ENCODE measurements at places on chromosomes 16 and 17.

DNA sequence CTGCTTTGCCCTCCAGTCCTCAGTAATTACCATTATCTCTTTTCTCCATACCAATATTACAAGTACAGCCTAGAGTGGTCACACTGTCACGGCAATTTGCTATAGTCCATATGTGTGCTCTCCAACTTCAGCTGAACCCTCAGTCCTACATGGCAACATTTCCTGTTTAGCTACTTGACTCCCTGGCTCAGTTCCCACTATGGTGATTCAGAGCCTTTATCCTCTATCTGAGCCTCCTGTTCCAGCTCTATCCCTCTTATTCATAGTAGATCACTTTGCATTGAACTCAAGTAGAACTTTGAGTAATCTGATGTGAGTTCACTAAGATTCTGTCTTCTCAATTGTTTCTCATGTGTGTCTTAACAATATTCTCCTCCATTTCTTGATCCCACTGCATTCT is 43.7 kb upstream of the GOSR1 start:
- no peak for DNase-seq

DNA sequence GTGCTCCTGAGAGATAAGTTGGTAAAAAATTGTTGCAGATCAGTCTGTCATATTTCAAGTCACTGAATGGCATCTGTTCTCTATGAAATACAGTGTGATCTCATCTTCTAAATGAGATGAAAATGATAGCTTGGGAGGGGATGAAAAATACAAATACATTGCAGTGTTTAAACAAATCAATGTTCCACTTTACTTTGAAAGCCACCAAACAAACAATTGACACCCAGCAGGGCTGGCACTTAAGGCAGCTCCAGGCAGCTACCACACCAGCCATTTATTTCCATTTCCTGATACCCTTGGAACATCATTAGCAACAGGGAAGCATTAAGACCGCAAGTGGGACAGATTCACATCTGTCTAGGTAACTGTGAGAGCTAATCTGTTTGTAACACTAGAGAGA is 827.6 kb upstream of the KIF2B start:
- no peak for DNase-seq

- no peak for DNase-seq
Measured at GRCh38 chr16:68072038-68072695, 13.0 kb upstream of the NFATC3 start.

DNA sequence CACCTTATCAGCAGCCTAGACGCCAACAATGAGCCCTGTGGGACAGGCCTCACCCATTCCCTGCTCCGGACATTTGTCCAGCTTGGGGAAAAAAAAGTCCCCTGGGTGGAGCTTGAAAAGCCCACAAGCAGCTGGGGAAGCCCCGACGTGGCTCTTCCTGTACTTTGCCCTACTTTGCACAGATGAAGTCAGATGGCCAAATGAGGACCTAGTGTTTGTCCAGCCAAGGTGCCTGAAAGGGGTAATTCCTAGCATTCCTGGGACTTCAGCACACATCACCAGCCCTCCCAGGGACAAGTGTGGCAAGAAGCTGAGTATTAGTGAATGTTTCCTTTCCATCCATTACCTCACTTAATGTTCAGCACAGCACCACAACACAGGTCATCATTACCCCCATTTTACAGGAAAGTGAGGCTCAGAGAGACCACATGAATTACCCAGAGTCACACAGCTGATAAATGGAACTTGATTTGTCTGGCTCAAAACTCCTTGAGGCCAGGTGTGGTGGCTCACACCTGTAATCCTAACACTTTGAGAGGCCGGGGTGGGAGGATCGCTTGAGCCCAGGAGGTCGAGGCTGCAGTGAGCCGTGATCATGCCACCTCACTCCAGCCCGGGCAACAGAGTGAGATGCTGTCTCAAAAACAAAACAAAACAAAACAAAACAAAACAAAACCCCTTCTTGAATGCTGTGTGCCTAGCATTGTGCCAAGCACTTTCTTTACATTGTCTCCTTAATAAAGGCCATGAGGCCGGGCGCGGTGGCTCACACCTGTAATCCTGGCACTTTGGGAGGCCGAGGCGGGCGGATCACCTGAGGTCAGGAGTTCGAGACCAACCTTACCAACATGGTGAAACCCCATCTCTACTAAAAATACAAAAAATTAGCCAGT is 19.9 kb upstream of the PLLP start:
- DNase-seq = no peak
